ENCODE measurements at places on chromosomes 2 and 18.

DNA sequence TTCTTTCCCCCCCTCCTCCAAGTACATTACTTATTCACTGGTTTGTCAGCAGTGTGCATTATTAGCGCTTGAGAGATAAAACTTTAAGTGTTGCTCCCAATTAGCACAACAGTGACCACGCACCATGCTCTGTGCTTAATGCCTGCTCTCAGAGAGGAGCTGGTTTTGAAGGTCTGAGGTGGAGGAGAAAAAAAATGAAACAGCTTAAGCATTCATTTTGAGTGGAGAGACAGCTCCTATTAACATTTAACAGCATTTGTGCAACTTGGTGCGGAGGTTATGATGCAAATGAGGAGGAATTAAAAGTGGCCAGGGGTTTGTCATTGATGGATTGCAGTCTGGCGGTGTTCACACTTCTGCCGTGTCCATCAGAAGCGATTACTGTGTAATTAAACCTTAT, 141.8 kb downstream of the FIGN start:
- no peak for DNase-seq

- DNase-seq: peak; percentile 45
Measured at GRCh38 chr2:11681722-11682589, 12.0 kb upstream of the NTSR2 start.

DNA sequence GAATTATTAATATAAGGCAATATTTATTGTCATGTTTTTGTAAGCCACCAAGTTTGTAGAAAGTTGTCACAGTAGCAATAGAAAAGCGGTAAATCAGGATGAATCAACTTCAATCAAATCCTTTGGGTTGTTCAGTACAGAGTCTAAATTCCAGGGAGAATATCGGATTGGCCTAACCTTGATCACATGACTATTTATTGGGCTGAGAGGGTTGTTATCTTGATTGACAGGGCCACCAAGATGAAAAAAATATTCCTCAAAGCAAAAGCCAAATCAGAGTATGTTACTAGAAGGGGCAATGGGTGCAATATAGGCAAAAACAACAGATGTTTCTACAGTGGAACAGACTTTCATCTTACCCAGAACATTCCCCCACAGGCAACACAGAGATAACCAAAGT, 270.0 kb downstream of the METTL4 start:
- no peak for DNase-seq

DNA sequence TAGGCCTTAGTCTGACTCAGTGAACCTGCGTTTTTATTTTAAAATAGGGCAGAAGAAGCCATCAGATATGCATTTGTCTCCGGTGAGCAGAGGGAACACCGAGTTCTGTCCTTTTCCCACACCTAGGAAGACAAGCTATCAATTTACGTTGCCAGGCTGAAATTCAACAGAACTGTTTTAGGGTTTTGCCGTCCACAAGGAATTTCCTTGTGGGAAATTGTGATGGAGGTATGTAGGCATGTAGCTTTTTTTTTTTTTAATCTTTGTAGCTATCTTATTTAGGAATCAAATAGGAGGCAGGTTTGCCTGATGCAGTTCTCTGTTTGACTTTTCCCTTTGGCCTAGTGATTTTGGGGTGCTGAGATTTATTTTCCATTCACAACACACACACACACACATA, 62.0 kb upstream of the ASAP2 start:
- DNase-seq: no peak

- no peak for DNase-seq
Measured at GRCh38 chr2:122216901-122217300, 461.4 kb downstream of the TSN start.

DNA sequence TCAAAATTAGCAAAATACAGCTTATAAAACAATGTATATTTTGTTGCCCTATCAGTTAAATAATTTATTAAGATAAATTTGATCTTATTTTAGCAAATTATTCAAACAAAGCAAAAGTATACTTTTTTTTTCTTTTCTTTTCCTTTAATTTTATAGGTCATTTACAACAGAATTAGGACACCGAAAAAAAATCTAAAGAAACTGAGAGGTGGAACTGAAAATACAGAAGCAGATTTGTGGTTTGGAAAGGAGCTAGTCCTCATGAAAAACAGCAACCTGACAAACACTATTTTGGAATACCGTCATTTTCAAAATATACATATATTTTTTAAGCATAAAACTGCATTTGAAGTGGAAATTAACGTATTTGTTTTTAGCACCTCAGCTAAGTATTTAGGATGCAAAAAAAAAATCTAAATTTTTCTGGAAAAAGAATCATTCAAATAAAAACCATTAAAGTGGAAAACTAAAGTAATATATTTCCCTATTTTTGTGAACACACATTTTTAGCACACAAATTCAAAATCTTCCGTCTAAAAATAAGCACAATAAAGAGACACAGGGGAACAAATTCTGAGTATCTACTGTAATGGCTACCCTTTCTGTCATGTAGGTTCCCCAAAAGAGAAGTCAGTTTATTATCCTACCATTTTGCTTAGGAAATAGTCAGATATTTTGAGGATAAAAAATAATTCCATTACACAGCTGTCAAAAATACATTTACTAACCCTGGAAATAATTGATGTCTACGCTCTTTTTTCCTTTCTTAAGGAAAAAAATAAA, 2.7 kb downstream of the CCDC88A start:
- peak; percentile 32 for DNase-seq

GRCh38 chr2:29462293-29462692, 347.1 kb downstream of the CLIP4 start:
- no peak for DNase-seq

DNA sequence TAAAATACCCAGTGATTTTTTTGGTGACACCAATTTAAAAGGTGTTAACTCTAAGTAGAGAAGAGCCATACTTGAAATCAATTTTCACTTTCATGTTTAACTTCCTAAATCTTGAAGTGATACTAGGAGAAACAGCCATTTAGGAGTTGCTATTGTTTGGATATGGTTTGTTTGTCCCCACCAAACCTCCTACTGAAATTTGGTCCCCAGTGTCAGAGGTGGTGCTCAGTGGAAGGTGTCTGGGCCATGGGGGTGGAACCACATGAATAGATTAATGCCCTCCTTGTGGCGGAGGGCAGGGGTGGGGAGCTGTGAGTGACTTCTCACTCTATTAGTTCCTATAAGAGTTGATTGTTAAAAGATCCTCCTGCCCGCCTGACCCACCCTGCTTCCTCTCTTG, 377.9 kb downstream of the DLGAP1 start:
- no peak for DNase-seq

DNA sequence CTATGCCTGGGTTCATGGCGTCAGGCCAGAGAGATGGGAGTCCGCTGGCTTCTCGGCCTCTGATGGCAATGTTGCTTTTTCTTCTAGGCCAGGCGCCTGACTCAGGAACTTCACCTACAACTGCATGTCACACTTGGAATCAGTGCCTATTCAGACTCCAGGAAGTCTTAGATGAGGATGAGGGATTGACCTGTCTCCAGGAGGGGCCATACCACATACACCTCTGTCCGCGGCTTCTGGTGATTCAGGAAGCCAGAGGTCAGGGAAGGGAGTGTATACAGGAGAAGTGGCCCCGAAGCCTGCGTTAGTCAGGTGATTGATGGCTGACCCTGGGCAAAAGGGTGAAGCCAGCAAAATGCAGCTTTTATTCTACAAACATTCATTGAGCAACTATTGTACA, 109.1 kb upstream of the RMDN2 start:
- no peak for DNase-seq

DNA sequence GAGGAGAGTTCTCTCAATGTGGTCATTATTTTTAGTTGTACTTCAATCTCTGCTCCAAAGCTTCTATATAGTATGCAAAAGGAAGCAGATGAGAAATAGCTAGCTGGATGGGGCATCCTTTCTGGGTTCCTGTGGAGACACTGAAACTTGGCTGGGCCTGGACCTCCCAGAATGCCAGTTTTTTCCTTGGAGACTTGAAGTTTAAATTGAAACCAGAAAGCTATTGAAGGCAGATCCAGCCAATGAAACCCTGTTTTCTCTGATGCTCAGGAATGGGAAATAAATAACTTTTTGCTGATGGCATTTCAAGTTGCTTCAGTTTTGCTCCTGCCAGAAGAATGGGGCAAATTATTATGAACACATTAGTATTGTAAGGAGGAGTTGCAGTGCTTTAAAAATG, 2.9 kb downstream of the SETBP1 start:
- no peak for DNase-seq

DNA sequence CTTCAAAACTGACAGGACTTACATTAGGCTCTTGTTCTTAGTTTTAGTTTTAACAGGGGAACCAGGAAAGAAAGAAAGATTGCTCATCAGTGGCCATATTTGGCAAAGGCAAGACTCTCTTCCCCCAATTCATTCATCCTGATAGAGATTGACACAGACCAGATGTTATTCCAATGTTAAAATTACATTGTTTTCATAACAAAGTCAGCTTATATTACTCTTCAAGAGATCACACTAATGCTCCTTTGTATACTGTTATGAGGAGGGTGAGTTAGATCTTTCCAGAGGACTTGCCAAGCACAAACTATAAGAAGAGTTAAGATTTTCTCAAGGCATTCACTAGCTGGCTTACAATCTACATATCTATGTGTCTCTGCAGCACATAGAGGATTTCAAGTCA, 252.1 kb downstream of the SLC8A1 start:
- no peak for DNase-seq

DNA sequence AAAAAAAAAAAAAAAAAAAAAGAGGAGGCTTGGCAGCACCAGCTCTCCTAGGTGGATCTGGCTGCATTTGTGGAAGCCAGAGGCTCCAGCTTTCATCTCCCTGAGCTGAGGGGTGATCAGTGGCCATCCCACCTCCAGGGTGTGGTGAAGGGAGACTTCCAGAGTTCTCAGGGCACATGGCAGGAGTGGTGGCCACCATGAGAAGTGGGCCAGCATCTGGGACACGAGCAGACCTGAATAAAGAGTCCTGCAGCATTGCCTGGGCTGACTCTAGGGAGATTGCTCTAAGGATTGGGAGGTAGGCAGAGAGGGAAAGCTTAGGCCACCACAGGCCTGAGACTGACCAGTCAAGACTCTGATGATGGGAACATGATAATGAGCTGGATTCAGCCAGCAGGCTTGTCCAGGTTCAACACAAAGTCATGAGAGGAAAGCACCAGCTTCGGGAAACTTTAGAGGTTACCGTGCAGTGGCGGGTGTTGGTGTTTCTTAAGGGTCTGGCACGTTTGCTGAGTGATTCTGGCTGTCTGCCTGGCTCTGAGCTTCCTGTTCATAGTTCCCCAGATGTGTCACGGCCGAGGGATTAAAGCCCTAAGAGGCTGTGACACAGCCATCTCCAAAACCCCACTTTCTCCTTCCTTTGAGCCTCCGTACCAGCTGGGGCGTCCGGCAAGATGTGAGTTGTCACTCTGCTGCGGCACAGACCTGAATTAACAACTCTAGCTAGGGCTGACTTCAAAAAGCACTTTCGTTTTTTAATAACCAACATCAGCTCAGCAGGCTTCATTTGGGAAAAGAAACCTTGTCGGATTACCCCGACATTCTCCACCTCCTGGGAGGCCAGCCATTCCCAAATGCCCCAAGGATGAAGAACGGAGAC, 38.3 kb upstream of the IL1R1 start:
- DNase-seq: no peak

DNA sequence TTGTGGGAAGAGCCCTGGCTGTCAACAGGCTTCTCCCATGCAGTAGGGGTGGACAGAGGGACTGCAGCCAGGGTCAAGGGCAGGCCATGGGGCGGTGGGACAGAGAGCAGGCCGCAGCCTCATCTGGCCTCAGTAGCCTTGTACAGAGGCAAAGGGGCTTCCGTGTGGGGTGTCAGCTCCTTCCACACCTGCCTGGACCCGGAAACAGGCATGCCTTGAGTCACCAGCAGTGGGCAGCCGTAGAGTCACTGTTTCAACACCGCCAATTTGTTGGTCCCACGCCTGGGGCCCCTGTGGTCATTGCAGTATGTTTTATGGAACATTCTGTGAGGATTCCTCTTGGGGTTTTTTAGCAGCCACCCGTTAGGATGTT, 173.0 kb downstream of the SMAD7 start:
- DNase-seq: no peak

- DNase-seq: no peak
Measured at GRCh38 chr2:157444641-157445040, 752 bp upstream of the CYTIP start.

- no peak for DNase-seq
Measured at GRCh38 chr2:14234911-14235310, 397.6 kb upstream of the LRATD1 start.

DNA sequence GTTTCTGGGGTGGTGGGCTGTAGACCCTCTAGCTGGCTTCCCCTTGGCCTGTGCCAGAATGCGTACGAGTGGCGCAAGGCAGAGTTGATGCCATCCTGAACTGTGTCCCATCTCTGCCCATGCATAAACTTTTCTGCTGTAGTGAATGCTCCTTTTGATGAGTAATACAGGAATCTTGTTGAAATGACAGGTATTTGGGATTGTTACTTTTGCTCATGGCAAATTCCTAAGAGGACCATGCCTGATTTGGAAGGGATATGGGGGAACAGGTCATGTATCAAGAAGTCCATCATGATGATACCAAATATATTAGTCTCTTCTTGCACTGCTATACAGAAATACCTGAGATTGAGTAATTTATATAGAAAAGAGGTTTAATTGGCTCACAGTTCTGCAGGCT, 648.0 kb downstream of the SLC4A3 start:
- DNase-seq: no peak

GRCh38 chr18:26919627-26920026, 54.1 kb upstream of the AQP4 start:
- DNase-seq: no peak

GRCh38 chr2:157838442-157839161, 37.5 kb downstream of the ACVR1 start:
- DNase-seq: peak; percentile 65

DNA sequence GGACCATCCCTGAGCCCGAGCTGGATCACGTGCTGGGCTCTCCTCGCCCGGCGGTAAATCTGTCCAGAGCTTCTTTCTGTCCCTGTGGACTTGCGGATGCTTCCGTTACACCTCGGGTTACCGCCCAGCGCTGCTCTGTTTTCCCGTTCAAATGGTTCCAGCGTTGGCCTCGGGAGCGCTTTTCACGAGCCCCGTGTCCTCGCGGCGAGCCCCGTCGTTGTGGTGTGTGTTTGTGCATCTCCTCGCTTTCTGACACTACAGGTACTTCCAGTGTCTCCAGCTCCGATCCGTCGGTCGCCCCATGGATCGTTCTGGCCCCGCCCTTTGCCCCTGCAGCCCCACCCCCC, 77.4 kb downstream of the RTP5 start:
- DNase-seq: no peak

- peak; percentile 77 for DNase-seq
Measured at GRCh38 chr2:122191331-122191730, 435.9 kb downstream of the TSN start.

- DNase-seq: no peak
Measured at GRCh38 chr18:48013162-48013561, 82.7 kb upstream of the SMAD2 start.

DNA sequence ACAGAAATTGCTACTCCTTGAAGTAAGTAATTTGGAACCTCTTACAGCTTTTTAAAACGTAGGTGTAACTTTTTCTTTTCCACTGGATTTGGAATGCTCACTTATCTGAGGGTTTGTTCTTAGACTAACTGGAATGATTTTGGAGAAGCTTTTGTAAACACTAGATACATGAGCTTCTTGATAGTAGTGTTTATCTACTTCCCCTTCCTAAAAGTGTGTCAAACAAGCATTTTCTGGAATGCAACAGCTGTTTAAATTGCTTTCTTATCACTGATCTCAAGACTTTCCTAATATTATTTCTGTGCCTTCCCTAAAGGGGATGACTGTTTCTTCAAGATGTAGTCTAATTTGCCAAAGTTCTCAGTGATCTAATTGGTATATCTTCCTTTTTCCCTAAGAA, 282.6 kb downstream of the CCDC178 start:
- DNase-seq: no peak

GRCh38 chr2:96710985-96711384, 28.9 kb downstream of the LMAN2L start:
- DNase-seq: no peak
